Choroid plexus epithelial cell (primary cell): ENCODE measurements at places on chromosomes 12 and 14.
A peak's percentile ranks its signal among the peaks of the same experiment; 100 is the strongest.

DNA sequence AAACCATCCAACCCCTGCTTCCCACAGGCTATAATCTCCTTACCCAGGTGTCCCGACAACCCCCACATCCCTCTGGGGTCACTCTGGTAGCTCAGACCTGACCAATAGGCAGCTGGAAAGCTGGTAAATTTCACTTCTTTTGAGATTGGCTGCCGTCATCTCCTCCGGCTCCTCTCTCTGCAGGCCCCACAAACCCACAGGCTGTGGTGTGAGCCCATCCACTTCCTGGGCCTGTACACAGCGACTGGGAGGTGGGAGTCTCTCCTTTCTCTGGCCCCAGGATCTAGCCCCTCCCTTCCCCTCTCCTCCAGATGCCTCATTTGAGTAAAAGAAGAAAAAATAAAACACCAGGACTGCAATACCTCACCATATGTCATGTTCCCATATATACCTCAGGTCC is 709 bp downstream of the INHBC start:
- DNase-seq, result no peak

DNA sequence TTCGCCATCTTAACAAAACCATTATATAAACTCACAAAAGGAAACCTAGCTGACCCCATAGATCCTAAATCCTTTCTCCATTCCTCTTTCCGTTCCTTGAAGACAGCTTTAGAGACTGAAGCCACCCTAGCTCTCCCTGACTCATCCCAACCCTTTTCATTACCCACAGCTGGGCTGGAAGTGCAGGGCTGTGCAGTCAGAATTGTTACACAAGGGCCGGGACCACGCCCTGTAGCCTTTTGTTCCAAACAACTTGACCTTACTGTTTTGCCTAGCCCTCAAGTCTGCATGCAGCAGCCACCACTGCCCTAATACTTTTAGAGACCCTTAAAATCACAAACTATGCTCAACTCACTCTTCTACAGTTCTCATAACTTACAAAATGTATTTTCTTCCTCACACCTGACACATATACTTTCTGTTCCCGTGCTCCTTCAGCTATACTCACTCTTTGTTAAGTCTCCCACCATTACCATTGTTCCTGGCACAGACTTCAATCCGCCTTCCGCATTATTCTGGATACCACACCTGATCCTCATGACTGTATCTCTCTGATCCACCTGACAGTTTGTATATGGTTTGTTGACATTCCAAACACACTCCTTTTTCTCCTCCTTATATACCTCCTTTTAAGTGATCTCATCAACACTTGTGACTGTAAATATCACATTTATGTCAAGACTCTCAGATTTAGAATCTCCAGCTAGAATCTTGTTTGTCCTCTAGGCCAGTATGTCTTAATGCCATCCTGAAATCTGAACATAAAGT is 208.7 kb downstream of the KITLG start:
- DNase-seq, result peak; percentile 68

- peak; percentile 12 for DNase-seq
These were observed 7.1 kb upstream of the OAS2 start for GRCh38 chr12:112971248-112971647.

GRCh38 chr12:99658671-99659349 is 11.3 kb downstream of the GARIN6 start:
- peak; percentile 6 for DNase-seq

- no peak for DNase-seq
These were observed 38.0 kb downstream of the LTBP2 start for GRCh38 chr14:74574090-74574433.

- peak; percentile 75 for DNase-seq
These were observed 131.3 kb downstream of the ITPR2 start for GRCh38 chr12:26701604-26702215.

GRCh38 chr12:65895759-65896656 is 71.7 kb downstream of the HMGA2 start:
- DNase-seq, result no peak

DNA sequence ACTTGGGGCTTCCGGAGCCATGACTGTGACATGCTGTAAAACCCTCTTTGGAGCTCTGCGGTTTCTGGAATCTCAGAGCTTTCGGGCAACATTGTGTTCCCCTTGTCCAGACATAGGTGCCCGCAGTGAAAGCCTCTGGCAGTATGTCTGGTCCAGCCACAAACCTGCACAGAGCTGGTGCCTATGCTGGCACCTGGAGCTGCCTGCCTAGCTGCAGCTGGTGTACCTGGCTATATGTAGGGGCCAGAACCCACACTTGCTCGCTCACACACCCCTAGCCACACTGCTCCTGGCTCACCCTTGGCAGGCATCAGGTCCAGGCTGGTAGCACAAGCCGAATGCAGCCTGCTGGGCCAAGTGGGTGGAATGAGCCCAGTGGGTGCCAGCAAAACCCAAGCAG is 861.1 kb downstream of the FLRT2 start:
- no peak for DNase-seq

- peak; percentile 94 for DNase-seq
These were observed 17.0 kb downstream of the ANO6 start for GRCh38 chr12:45232756-45233372.

GRCh38 chr12:47990351-47991105 is 13.7 kb downstream of the COL2A1 start:
- DNase-seq, result peak; percentile 66

- DNase-seq, result no peak
These were observed 156.7 kb upstream of the RTL1 start for GRCh38 chr14:101060171-101060601.

DNA sequence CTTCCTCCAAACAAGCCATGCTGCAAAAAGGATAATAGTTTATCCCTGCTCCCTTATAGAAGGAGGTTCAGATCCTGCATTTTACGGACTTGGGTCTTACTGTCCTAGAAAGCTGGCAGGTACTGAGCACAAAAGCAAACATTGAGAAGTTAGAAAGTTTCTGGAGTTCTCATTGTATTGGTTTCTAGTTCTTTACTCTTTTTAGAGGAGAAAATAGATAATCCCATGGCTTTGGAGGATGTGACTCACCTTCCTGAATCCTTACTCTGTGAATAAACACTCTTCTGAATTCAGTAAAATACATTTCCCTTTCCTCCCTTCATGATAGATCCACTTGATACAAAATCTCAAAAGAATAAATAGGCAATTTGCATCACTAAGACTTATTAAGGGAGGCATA is 188.9 kb downstream of the NPAS3 start:
- peak; percentile 13 for DNase-seq

DNA sequence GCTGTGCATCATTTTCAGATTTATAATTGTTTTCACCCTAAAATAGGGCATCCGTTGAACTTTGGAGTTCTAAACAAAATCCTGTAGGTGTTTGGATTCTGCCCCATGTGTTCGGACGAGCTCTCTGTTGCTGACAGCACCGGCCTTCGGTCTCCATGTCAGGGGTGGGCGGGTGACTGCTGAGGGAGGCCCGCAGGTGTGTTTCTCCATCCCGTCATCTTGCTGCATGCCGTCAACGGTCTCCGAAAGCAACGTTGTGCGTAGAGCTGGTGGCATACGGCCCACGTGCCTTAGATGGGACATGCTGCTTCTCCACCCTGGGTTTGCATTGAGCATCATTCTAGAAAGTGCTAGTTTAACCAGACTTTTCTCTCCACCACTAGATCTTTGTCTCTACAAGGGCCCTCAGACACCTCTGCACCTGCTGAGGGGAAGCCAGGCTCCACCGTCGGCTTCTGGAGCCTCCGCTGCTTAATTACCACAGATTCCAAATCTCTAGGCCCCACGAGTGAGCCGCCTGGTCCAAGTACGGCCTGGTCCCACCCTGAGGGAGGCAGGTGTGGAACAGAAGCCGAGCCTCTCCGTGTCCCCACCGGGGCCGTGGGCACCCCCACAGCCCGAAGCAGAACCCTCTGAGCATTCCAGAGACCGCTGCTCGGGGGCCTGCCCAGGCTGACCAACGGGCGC is 15.7 kb upstream of the AMN start:
- DNase-seq, result no peak
